Right ventricle myocardium inferior (tissue), 1 donor: ENCODE measurements at places on chromosomes 7 and 10. TPM values are rescaled to one million over a fixed set of nuclear protein-coding genes. Genes with fewer than 3 reads are reported as not detected.

DNA sequence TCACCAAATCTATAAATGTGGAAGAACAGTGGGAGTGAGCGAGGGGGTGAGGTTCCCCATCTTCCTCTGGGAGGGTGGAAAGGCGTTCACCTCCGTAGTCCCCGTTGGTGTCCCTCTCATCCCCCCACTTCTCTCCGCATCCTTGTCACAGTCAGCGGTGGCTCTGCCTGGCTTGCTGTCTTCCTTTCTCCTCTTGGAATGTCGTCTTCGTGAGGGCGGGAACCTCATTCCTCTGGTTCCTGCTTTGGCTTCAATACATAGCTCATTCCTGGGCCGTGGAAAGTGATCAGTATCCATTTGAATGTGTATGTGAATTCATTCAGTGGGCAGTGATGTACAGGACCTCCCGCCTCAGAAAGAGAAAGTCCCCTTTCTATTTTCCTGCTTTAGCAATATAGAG lies 289.4 kb downstream of the CAMK1D start:
- DNase-seq: no peak

Gene LEP
- total RNA-seq: 2.7 TPM

Gene PCLO
- 1.7 TPM for total RNA-seq

GRCh38 chr7:13793926-13794325 lies 195.5 kb downstream of the ETV1 start:
- no peak for DNase-seq

DNA sequence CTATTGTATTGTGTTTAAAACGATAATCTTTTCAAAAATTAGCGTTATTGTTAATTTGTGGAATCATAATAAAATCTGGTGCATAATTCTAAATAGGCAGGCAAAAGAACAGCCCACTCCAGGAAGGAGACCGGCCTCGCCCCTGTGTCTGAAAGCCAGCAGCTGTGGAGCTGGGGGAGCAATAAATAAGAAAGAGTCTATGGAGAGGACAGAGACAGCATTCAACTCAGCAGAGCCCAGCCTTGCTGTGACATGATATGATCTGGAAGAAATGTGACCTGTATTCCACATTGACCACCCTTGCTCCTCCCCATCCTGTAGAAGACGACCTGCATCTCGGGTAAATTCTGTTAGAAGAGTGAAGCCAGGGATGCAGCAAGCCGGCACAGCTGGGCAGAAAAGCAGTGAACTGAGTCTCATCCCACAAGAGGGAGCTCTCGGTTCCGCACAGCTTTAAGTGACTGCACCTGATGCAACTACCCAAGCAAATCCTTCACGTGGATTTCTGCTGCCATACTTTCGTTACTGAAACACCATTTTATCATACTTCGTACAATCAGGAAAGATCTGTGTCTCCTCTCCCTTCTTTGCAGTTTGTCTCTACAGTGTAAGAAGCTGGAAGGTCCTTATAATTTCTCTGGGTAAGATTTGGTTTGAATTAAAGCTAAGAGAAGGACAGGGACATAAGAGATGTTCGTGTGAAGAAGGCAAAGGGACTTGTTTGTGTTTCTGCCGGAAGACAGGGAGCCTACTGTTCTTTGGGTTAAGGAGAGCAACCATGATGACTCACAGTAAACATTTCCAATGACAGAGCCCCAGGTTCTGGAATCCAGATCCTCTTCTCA lies 427.1 kb downstream of the GPAM start:
- no peak for DNase-seq

- no peak for DNase-seq
Observed at GRCh38 chr7:66950763-66951162, 29.7 kb downstream of the TMEM248 start.
